ENCODE measurements at places on chromosomes 1 and 21.

GRCh38 chr1:192066202-192066601 lies 92.1 kb upstream of the RGS18 start:
- DNase-seq, result no peak

- DNase-seq, result no peak
Observed at GRCh38 chr1:47727051-47727696, 270.0 kb downstream of the TRABD2B start.

DNA sequence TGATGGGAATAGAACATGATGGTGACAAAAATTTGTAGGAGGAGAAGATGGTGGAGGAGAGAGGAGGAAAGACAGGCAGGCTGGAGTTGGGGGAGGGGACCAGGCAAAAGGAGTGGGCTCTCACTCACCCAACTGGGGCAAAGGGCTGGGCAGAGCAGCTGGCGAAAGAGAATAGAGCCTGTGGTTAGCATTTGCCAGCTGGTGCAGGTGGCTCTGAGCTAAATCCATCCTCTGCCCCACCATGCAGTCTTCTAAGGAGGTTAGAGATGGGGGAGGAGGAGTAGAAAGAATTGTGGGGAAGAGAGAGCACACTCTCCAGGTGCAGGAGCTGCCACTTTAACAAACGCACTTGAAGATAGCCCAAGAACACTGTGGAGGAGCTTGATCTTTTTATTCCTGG lies 27.6 kb upstream of the SLAMF1 start:
- no peak for DNase-seq

- DNase-seq, result no peak
Observed at GRCh38 chr1:174726880-174727585, 272.7 kb upstream of the CACYBP start.

- no peak for DNase-seq
Observed at GRCh38 chr1:59685666-59686065, 129.1 kb upstream of the HOOK1 start.

- peak; percentile 61 for DNase-seq
Observed at GRCh38 chr1:45205910-45206721, at the start of gene ZSWIM5. Gene ZSWIM5 (minus strand): TSS chr1:45206605. CDS start chr1:45206350, 255 bp downstream.

GRCh38 chr1:17549384-17549783 lies 9.9 kb downstream of the ARHGEF10L start:
- no peak for DNase-seq

DNA sequence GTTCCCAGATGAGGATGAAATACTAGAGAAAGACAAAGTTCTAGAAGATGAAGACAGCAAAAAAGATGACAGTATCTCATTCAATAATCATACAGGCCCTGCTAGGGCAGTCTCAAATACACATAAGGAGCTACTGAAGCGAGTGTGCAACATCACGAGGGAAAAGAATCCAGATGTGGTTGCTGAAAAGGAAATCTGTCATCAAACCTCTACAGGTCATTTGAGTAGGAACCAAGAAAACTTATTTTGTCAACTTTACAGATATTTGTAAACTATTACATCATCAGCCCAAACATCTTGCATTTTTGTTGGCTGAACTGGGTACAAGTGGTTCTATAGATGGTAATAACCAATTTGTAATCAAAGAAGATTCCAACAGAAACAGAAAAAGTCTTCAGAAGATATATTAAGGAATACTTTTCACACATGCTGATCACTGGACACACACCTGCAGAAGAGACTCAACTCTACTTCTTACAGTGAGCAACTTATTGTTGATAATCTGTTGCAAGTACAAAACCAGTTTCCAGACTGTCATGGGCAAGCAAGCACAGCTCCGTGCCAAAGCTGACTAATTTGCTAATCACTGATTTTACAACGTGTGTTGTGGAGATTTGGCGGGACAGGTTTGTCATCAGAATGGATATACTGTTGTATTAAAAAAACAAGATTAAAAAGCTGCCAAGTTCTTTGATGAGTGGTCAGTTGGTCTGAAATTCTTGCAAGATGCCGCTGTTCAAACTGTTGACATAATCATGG lies 42.1 kb downstream of the TRIM33 start:
- DNase-seq, result no peak

GRCh38 chr1:208803011-208803811 lies 559.0 kb upstream of the PLXNA2 start:
- no peak for DNase-seq

- peak; percentile 87 for DNase-seq
Observed at GRCh38 chr1:33367485-33368405, 46.8 kb upstream of the A3GALT2 start.

- DNase-seq, result no peak
Observed at GRCh38 chr21:35368326-35368725, 319.2 kb upstream of the RUNX1 start.

DNA sequence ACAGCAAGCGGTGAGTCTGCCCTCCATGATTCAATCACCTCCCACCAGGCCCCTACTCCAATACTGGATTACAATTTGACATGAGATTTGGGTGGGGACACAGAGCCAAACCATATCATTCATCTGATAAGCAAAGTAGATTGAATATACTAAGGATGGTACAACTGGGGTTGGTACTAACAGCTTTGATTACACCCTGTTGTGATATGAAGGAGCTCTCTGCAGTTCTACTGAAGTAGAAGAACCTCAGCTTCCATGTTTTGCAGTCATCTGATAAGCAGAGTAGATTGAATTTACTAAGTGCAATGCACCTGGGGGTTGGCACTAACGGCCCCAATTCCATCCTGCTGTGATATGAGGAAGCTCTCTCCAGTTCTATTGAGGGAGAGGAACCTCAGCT lies 31.1 kb downstream of the RWDD3 start:
- DNase-seq, result no peak

- no peak for DNase-seq
Observed at GRCh38 chr1:3170561-3171453, 101.8 kb downstream of the PRDM16 start.

GRCh38 chr1:18814425-18814824 lies 45.0 kb downstream of the TAS1R2 start:
- DNase-seq, result no peak

GRCh38 chr1:179709841-179710329 lies 33.2 kb upstream of the FAM163A start:
- DNase-seq, result no peak

DNA sequence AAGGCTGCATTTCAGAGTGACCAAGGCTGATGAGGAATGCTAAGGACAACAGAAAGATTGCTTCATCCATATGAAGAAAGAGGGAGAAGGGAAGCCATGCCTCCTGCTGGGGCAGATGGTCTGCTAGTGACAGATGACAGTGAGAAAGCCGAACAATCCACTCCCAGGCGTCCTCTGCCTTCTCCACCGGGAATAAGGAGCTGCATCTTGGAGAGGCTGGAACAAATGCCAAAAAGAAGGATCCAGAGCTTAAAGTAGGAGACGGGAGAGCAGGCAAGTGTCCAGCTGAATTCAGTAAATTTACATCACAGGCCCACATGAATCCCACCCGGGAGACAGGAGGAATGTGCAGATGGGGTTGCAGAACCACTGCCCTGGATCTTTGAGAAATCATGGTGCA lies 33.4 kb downstream of the DDX20 start:
- no peak for DNase-seq

DNA sequence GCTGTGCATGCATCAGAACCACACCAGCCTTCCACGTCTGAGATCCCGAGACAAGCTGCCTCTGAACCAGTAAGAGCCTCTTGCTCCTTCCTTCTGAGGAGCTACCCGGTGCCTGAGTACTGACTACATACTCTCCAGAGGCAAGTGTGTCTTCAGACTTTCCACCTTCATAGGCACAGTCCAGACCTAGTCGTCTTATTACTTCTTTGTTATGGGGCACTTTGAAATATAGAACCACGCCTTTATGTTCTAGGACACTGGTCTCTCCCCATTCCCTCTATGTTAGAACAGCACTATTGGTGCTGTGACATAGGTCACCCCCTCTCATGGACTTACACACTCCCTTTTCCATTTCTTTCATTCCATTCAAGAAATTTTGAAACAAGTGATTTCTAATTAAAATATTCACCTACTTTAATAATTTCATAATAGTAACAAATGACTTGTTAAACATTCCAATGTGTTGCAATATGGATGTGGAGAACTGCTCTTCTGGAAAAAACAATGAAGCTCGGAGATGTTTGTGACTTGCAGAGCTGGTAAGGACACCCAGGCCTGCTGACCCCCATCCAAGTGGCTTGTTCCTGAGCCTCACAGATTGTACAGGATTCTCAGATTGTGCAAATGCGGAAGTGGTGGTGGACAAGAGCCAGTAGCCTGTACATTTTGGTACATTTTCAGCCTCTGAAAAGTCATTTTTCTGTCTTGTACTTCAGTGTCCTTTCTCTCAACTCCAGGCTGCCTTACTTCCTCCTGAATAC lies 76.1 kb upstream of the SIPA1L2 start:
- no peak for DNase-seq

- DNase-seq, result no peak
Observed at GRCh38 chr1:114114185-114115094, 39.2 kb downstream of the SYT6 start.

- DNase-seq, result no peak
Observed at GRCh38 chr1:218846181-218846580, 327.5 kb upstream of the LYPLAL1 start.

- DNase-seq, result no peak
Observed at GRCh38 chr1:230375780-230376179, 50.4 kb downstream of the PGBD5 start.

- DNase-seq, result no peak
Observed at GRCh38 chr1:2322065-2322571, 69.2 kb downstream of the MORN1 start.

DNA sequence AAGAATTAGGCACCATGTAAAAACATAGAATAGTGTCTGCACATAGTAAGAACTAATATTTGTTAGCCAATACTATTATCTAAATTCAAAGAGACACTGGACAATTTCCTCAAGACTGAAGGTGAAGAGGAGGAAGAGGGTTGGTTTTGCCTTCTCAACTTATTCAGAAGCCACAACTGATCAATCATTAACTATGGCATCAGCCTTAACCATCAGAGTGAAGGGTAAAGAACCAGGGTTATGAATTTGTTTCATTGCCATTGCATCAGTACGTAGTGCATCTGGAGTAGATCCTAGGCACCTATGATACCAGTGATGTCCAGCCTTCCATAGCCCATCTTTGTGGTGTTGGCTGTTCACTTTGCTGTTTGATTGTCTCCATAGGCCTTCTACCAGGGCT lies 421.7 kb upstream of the DEPDC1 start:
- no peak for DNase-seq

DNA sequence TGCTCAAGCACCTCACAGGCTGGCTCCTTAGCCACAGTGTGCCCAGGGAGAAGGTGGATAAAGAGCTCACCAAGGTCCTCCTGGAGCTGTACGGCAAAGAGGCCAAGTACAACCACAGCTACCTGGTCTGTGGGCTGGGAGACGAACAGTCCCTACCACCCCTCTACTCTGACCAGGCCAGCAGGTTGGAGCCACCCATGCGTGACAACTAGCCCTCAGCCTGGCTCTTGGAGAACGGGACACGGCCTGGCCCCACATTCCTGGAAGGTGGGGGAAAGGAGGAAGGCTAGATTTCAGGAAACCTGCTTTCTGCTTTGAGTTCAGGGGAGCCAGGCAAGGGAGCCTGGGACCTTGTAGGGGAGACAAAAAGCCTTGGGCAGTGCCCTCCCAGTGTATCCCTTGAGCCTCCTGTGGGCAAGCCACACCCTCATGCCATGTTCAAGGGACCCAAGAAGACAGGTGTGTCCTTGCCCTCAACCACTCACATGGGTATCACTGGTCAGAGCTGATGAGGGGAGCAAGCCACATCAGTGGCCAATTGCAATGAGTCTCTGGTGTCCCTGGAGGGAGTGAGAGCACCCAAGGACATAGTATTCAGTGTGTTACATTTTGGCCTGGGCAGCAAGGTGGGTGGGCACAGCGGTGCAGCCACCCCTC lies 27.6 kb downstream of the LUZP1 start:
- no peak for DNase-seq

DNA sequence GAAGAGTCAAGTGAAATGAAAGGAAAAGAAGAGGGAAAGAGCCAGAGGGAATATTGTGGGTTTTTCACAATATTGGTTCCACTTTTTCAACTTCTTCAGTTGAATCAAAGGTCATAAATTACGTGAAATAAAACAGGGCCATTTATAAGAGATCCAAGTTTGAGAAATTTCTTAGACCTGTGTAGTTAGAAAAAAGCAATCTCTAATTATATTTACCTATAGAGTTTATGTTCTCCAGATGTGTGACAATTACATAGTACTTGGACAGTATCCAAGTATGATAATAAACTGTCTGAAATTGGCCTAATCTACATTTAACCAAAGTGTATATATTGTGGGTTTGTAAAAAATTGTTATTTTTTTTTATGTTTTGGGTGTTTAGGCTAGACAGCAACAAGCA lies 14.4 kb downstream of the DR1 start:
- no peak for DNase-seq

DNA sequence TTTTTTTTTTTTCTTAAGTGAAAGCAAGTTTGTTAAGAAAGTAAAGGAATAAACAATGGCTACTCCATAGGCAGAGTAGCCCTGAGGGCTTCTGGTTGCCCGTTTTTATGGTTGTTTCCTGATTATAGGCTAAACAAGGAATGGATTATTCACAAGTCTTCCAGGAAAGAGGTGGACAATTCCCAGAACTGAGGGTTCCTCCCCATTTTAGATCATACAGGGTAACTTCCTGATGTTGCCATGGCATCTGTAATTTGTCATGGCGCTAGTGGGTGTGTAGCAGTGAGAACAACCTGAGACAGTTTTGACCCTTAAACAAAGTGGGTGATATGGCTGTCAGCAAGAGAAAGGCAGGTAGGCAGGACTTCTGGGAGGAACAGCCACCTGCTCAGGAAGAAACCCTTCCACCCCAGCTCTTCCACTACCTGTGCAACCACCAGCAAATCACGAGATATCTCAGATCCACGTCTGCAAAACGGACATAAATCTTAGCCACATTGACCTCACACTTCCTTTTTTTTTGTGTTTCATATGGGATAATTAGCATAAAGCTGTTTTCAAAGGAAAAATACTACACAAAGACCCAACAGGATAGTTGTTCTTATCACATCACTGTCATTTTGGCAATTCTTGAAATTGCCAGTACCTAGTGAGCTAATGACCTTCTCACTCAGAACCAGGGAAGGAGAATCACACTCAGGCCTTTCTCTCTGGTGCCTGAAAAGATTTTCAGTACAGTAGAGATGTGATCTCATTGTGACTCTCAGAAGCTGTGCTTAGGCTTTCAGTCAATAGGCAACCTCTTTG lies 34.8 kb upstream of the DUSP10 start:
- DNase-seq, result peak; percentile 34

DNA sequence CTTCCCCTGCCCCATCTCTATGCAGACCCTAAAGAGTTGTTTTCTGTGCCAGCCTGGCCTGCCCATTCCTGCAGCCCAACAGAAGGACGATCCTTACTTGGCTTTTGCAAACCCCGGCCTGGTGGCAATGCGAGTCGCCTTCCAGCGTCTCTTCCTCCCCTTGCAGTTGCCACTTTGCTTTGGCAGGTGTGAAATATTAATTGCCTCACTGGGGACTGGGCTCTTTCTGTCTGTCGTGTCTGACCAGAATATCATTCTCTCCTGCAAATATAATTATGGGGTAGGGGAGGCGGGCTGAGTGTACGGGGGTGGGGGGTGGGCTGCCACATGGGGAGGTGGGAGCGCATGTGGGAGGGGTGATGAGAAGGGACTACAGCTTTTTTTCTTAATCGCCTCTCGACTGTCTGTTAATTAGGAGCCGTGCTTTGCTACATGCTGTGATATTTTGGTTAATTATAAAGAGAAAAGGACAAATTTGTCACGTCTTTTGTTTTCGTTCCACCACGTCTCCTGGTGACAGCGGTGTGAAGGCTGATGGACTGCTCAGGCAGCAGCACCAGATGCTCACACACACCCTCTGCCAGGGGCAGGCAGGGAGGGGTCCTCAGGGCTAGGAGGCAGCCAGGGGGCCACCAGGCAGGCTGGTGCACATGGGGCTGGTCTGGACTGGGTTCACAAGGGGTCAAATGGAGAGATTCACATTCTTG lies 80.1 kb upstream of the CD34 start:
- DNase-seq, result no peak
